Fibroblast of skin of abdomen (primary cell): ENCODE measurements at places on chromosomes 7 and 10.

GRCh38 chr7:151315038-151315655, 26.5 kb upstream of the NUB1 start:
- peak; percentile 54 for DNase-seq

DNA sequence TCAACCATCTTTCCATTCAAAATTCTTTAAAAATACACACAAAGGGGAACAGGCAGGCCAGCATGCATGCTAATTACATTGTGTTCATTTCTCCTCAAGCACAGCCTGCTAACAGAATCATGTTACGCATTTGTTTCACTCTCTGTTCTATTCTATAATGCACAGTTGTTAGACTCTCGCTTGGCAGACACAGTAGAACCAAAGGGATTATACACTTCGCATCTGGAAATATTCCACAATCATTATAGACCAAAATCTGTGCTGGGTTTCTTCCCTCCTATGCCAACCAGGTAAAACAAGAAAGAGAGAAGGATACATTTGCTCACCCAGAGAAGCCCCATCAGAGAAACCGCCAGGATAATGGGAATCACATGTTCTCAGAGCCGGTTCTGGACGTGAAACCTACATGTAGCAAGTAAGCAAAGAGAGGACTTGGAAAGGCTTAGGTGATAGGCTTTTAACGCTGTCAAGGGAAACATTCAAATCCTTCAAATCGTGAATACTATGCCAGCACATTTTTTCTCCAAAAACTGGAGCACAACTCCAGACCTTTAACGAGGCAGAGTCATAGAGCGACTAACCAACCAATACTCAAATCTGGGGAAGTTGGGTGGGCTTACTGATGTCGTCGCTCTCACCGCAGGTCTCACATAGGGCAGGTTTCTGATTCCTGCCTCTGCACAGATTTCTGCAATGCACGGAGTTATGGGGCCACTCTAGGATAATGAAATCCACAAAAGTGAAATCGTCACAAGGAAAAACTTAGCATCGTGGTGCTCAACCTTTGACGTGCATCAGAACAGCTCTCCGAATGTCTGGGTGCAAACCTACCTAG, 380.5 kb upstream of the AUTS2 start:
- no peak for DNase-seq

GRCh38 chr10:131698232-131698631, 202.6 kb upstream of the PPP2R2D start:
- DNase-seq = no peak

GRCh38 chr7:27850531-27850930, 110.6 kb downstream of the TAX1BP1 start:
- DNase-seq = no peak

DNA sequence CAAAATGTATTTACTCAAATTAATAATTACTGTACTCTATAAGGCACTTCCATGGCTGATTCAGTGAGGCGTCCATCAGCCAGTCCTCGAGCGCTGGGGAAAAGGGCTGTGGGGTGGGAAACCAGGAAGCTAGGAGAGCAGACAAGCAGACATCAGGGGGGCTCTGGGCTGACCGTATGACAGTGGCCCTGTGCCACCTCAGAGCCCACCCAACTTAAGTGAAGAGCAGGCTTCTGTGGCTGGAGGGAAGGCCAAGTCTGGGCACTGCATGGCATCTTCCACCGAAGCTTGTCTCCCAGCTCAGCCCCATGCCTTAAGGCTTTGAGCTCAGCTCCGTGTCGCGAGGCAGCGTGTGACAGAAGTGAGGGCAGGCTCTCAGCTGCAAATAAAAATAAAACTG, 464.5 kb upstream of the ZMIZ1 start:
- no peak for DNase-seq

DNA sequence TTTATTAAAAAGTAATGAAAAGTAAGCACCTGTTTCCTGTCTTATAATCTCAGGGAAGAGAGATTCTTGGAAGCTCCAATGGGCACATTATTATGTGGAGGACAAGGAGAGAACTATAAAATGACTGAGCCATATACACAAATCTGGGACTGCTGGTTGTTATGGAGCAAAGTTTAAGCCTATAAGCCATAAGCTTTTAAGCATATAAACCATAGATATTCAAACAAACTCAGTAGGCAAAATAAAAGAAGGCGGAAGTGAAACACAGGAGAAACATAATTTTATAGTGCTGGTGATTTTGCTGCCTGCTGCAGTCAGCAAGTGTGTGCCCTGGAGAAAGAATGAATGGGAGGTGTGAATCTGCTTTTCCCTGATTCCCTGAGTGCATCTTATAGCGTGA, 274.4 kb downstream of the KIF20B start:
- no peak for DNase-seq

DNA sequence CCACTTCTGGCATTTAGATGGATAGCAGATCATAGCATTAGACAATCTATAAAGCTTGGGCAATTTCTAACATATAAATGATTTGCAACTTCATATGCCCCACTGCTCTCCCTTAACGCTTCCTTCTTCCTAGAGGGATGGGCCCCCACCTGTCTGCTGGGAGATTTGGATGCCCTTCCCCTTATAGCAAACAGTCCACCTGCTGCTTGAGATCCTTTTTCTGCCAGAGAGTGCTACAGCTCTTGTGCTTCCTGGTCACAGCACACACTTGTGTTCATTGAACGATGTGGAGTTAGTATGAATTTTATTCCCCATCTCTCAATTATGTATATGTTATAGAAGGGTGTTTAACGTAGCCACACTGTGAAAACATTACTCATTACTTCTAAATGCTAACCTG, 10.4 kb upstream of the PCGF5 start:
- DNase-seq = no peak

- no peak for DNase-seq
Observed at GRCh38 chr10:30027057-30028005, 32.1 kb downstream of the JCAD start.

DNA sequence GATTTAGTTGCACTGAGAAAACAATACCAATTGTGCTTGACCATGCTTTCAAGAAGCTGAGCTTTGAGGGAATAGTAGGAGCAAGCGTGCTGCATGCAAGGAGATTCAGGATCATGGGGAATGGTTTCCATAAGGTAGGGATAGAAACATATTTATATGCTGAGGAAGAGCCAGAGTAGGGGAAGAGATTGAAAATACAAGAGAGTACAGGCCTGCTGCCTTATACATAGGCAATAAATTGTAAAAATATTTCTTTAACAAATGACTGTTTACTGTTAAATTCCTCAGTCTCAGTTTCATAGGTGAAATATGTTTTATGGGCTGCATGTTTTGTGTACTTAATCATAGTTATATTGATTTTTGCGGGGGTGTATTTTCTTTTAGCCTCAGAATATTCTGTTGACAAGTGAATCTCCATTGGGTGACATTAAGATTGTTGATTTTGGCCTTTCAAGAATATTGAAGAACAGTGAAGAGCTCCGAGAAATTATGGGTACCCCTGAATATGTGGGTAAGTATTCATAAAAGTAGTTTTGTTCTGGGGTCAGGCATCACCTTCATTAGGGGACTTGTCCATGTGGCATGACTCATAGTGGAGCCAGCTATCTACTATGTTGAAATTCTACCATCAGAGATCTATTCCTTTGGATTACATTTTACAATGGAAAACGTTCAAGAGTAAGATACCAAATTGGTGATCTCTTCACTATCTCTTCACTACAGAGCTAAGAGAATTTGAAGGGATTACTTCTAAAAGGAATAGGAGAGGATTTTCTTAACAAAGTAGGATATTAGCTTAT, 36.5 kb downstream of the STK17A start:
- DNase-seq = no peak

DNA sequence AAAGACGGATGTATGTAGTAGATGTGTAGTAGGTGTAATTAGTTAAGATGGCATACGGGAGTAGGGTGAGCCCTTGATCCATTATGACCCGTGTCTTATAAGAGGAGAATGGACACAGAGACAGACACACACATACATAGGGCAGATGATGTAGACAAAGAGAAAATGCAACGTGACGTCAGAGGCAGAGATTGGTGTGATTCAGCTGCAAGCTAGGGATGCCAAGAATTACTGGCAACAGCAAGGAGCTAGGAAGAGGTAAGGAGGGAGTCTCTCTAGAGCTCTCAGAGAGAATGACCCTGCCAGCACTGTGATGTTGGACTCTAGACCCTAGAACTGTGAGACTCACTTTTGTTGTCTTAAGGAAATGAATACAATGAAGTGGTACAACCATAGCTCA, 247.0 kb upstream of the HABP2 start:
- DNase-seq = peak; percentile 73

GRCh38 chr7:74039337-74039736, 11.4 kb downstream of the ELN start:
- no peak for DNase-seq

DNA sequence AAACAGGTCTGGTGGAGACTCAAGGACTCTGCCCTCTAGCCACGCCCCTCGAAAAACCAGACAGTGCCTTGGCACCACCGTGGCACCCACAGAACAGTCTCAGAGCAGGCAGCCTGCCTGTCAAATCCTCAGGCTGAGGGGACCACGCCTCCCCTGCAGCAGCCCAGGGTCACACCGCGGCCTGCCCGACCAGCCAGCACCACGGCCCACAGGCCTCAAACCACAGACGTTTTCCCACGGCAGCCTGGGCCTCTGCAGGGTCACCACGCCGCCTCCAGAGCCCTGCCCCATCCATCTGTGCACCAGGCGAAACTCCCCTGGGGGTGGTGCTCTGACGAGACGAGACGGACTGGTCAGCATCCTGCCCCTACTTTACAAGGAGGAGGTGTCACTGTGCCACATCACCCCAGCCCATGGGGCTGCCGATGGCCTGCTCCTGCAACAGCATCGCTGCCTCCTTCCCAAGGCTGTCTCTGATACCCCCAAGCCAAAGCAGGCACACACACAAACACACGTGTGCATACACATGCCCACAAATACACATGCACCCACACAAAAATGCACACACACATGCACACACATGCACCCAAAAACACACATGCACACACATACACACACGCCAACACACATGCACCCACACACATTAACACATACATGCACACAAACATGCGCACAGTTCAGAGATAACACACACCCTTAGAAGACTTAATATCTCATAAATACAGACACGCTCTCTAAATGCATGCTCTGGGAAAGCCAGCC, 24.6 kb downstream of the PAPOLB start:
- DNase-seq = no peak

DNA sequence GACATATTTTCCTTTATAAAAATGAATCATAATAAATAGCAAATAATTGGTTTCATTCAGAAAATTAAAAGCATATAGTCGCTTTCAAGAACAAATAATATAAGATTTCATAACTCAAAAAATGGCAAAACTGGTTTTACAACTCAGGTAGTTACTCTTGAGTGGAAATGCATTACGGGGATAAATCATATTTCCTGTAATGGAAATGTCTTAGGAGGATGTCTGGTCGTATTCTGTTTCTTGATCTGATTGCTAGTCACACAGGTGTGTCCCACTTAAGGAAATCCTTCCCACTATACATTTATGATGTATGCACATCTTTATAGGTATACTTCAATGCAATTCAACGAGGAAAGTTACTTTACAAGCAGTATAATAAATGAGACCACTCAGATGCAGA, 20.7 kb downstream of the NRAP start:
- no peak for DNase-seq

- DNase-seq = no peak
Observed at GRCh38 chr10:88168171-88169036, 305.0 kb downstream of the PTEN start.

DNA sequence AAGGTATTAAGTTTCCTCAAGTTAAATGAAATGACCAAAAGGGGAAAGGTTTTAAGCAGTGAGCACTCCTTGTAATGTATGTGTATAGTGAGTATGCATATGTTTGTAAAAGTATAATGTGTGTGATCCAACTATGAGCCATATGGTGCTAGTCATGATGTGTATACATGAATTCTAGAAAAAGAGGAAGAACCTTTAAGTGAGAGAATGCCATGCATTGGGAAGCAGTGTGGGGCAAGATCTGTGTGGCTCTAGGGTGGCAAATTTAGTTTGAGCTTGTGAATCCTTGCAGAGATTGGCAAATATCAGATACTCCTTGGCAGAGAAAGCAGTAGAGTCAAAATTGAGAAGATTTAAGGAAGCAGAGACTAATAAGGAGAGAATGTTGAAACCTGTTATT, 435.0 kb downstream of the AUTS2 start:
- no peak for DNase-seq

- no peak for DNase-seq
Observed at GRCh38 chr10:132309879-132310591, 2.3 kb upstream of the STK32C start.

- DNase-seq = peak; percentile 14
Observed at GRCh38 chr7:100400656-100401055, 27.4 kb downstream of the PILRA start.

DNA sequence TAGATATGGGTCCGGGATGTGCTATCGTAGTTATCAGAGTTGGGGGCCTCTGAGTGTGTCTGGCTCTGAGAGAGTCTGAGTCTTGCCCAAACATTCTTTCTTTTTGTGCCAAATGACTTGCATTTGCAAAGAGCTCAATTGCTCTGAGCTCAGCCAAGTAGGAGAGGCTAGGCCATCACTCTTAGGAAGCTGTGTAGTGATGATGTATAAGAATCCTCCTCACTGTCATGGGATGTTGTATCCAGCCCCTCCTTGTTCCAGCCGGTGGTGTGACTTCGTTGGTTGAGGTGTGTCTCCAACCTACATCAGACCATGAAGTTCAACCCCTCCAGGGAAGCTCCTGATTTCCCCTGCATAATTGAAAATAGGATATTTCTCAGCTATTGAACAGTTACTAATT, 97.5 kb upstream of the NPS start:
- no peak for DNase-seq

DNA sequence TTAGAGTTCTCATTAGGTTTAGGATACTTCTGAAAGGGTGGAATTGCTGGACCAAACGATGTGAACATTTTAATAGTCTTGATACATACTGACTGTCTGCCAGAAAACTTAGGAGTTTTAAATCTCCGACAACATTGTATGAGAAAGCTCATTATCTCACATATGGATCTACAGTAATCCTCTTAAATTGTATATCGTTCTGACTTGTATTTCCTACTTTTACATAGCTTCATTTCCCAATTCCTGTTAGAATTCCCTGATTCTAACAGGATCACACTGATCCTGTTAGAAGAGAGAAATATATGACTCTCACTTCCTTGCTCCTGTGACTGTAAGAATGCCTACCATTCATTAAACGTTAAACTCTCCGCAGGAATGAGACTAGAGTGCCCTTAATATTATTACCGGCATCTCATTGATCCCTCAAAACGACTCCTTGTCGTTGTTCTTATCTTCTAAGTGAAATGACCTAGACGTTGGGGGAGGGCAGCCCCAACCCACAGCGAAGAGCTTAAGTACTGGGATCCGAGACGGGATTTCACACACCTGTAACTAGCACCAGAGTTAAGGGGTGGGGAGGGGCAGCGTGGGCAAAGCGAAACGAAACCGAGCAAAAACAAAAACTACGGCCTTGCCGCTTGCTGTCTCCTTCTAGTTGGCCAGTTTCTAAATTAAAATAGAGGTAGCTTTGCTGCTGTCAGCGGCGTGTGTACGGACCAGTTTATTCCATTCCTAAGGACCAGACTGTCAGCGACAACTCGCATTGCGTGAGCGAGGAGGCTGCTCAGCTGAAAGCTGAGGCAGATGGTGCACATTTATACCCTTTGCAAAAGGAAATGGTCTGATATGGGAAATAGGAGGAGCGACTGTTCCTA, 678 bp upstream of the TMEM106B start:
- DNase-seq = no peak
